ENCODE measurements at places on chromosomes 4 and X. TPM values are rescaled to one million over a fixed set of nuclear protein-coding genes. Genes with fewer than 3 reads are reported as not detected.

The SPINK2 gene
- not detected for polyA plus RNA-seq

The PWWP3B gene
- 3.3 TPM for polyA plus RNA-seq

- no peak for DNase-seq
Measured at GRCh38 chr4:108926061-108926460, 163.2 kb upstream of the ETNPPL start.

The PNCK gene
- polyA plus RNA-seq, result 7.0 TPM

Measured in right renal cortex interstitium (tissue), 3 donors.